ENCODE measurements at places on chromosomes 2 and 18. TPM values are rescaled to one million over a fixed set of nuclear protein-coding genes. Genes with fewer than 3 reads are reported as not detected.

Gene PSTPIP2
- polyA plus RNA-seq: 6.6 TPM

Gene TMEFF2
- 0.50 TPM for polyA plus RNA-seq

Gene DPP10
- polyA plus RNA-seq: 1.1 TPM

Gene PPM1B
- 22.3 TPM for polyA plus RNA-seq

Gene SERPINB7
- 0.23 TPM for polyA plus RNA-seq

Gene RGPD4
- polyA plus RNA-seq: not detected

Gene TMEM200C
- 0.12 TPM for polyA plus RNA-seq

Gene LRRTM4
- polyA plus RNA-seq: 0.19 TPM

Gene DCDC2C
- polyA plus RNA-seq: not detected

Gene CRYGC
- not detected for polyA plus RNA-seq

Gene DLGAP1
- polyA plus RNA-seq: 0.85 TPM

Gene HOXD3
- 0.78 TPM for polyA plus RNA-seq

Gene NLRC4
- polyA plus RNA-seq: 0.30 TPM

Gene COLEC12
- polyA plus RNA-seq: 1.8 TPM

Gene SLC8A1
- 0.31 TPM for polyA plus RNA-seq

Gene SLC16A14
- 0.37 TPM for polyA plus RNA-seq

Gene KANSL1L
- polyA plus RNA-seq: 4.5 TPM

Gene APOB
- polyA plus RNA-seq: not detected

Gene C18orf54
- polyA plus RNA-seq: not detected

Gene GPR17
- polyA plus RNA-seq: 0.61 TPM

Gene REG1A
- 462 TPM for polyA plus RNA-seq

Gene IL36B
- not detected for polyA plus RNA-seq

Gene MEP1B
- not detected for polyA plus RNA-seq

Gene SPR
- 49.2 TPM for polyA plus RNA-seq

Gene TNFRSF11A
- 0.92 TPM for polyA plus RNA-seq

Gene TBR1
- polyA plus RNA-seq: not detected

Gene PJVK
- polyA plus RNA-seq: 5.3 TPM

Gene POTEC
- not detected for polyA plus RNA-seq

Gene PDE1A
- polyA plus RNA-seq: 2.5 TPM

Gene CCDC150
- not detected for polyA plus RNA-seq

Gene MC2R
- polyA plus RNA-seq: not detected

Gene ABCG8
- not detected for polyA plus RNA-seq

Gene SERPINB13
- not detected for polyA plus RNA-seq

Gene CSRNP3
- polyA plus RNA-seq: 1.4 TPM

Gene NT5C1B
- not detected for polyA plus RNA-seq

Gene CIB4
- polyA plus RNA-seq: 1.8 TPM

Gene NDC80
- polyA plus RNA-seq: 3.1 TPM

Gene PTGR3
- polyA plus RNA-seq: 10.6 TPM

Gene GKN1
- polyA plus RNA-seq: 2,484 TPM

Gene PROC
- 2.1 TPM for polyA plus RNA-seq

Gene TSPYL6
- polyA plus RNA-seq: not detected

Gene IL1RL2
- polyA plus RNA-seq: 1.2 TPM

Gene NR4A2
- 4.7 TPM for polyA plus RNA-seq

Gene SPATA3
- not detected for polyA plus RNA-seq

Gene BCS1L
- 14.8 TPM for polyA plus RNA-seq

Gene IL18R1
- polyA plus RNA-seq: 2.3 TPM

Gene ERFE
- polyA plus RNA-seq: 0.13 TPM

Gene XIRP2
- 0.19 TPM for polyA plus RNA-seq

Gene ZNF519
- polyA plus RNA-seq: 3.3 TPM

Gene RAB17
- polyA plus RNA-seq: 38.8 TPM

Gene DSC3
- not detected for polyA plus RNA-seq
